Stimulated activated CD4-positive, alpha-beta T cell treated with anti-CD3 and anti-CD28 coated beads, TNF-alpha, amount 100 ng/mL, for 4 hours (primary cell): ENCODE measurements at places on chromosomes 5 and 9.

DNA sequence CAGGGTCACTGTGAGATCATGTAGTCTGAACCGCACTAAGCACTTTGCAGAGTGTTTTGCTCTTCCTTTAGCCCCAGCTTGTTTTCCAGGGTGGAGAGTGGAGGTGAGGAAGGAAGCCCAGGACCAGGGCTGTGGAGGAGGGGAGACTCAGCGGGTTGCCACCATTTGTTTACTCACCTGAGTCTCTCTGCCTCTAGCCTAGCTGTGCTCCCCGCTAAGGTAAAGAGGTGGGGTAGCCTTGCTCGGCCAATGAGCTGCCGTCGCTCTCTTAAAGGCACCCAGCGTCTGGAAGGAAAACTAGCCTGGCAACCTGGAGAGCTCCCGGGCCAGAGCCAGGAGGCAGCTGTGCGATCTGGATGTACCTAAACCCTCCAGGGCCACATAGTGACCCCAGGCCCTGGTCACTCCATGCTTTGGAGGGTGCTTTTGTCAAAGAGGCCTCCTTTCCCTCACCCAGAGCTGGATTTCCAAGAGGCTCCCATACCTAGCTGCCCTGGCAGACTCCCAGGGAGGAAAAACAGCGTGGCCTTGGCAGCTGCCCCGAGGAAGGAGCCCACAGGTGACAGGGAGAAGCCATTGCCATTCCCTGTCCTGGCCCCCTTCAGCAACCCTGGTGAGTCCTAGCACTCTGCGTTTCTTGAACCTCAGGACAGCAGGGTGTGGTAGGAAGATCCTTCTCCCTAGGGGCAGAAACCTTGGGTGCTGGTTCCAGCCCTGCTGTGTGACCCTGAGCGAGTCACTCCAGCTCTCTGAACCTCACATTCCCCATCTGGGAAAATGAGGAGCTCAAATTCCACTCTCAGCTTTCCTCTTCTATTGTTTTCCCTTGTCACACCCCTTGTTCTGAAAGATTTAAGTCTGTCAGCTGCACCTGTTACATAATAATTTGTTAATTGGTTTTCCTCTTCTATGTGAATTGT, 42.4 kb upstream of the LARP1 start:
- no peak for DNase-seq

- DNase-seq = no peak
Observed at GRCh38 chr5:131225282-131225974, 38.4 kb upstream of the CDC42SE2 start.

GRCh38 chr5:90747693-90748092, 189.1 kb downstream of the ADGRV1 start:
- DNase-seq = no peak

DNA sequence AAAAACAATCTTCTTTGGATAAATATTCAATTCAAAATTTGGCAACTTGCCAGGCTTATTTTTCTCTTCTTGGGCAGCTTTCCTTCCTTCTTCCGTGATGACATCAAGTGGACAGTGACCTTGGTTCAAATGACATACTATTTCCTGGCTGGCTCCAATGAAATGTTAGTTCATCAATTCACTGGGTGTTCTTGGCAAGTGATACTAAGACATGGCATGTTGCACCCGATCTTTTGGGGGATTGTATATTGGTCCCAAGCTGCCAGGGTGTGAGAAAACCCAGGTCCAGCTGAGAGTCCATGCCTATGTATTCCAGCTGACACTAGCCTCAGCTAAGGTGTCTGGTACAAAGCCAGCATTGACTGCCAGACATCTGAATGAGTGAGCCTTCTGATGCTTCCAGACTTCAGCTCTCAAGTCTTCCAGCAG, 252.9 kb downstream of the MAT2B start:
- DNase-seq = no peak
